ENCODE measurements at places on chromosomes 4 and X.

DNA sequence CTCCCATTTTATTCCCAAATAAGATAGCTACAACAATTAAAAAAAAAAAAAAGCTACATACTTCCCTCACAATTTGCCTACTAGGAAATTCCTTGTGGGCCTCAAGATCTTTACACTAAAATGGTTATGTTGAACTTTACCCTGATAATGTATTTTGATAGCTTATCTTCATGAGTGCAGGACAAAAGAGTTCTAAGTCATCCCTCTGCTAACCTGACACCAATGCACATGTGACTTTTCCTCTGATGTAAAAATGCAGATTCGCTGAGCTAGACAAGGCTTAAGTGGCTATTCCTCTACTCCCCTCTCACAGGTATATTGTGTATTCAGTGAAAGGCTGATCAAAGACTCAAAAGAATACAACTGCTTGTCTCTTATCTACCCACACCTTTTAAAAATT, 22.5 kb downstream of the ELF2 start:
- DNase-seq, result no peak

DNA sequence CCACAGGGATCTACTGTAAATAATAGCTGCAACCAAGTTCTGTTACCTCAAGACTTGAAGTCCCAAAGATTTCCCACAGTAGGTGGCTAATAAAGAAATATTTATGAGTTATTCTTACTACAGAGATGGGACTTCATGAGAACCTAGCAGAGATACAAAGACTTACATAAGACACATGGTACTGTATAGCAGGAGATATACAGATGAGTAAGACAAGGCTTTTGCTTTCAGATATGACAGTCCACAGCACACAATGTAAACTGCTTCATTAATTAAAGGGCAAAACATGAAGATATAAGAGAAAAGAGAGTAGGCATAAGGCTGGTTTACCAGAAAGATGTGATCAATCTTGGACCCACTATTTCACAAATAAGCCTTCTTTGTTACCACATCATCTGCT, 6.6 kb downstream of the ANKRD17 start:
- no peak for DNase-seq

DNA sequence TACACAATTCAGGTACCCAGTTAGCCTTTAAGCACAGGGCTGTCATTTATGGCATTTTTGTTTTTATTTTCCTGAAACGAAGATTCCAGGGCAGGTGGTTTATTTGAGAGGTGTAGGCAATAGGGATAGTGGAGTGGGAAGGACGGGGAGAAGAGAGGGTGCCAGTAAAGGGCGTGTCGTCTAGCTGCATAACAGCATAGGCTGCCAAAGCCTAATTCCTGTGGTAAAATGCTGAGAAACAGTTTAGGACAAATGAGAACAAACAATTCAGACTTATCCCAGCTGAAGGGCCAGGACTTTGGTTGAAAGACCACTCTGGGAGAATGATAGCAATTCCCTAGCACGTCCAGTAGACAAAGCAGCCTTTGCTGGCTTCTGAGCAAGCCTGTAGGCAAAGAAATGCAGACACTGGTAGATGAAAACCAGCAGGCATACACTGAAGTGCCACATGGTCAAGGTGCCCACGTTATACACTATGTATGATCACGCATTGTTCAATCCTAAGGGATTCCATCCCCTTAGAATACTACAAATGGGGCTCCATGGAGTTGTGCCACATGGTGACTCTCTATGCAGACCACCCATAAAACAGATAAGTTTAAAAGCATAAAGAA, 70.6 kb downstream of the PKD2 start:
- DNase-seq, result no peak

GRCh38 chrX:119516157-119516702, 48.0 kb downstream of the SLC25A5 start:
- peak; percentile 31 for DNase-seq

- no peak for DNase-seq
Measured at GRCh38 chrX:153999359-154000037, 20.2 kb downstream of the IRAK1 start.

DNA sequence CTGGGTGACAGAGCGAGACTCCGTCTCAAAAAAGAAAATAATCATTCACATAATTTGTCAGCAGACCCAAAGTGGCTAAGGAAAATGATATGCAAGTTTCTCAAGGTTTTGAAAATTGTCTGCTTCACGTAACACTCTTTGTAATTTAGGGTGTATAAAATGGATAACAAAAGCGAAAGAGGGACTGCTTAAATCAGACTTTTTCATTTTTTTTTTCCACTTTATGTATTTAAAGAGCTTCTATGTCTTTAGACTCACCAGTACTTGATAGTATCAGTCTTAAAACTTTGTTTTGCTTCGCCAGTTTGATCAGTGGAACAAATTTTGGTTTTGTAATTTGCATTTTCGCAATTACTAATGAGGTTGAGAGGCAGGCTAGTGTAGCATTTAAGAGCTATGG, 34.6 kb downstream of the USP9X start:
- no peak for DNase-seq

DNA sequence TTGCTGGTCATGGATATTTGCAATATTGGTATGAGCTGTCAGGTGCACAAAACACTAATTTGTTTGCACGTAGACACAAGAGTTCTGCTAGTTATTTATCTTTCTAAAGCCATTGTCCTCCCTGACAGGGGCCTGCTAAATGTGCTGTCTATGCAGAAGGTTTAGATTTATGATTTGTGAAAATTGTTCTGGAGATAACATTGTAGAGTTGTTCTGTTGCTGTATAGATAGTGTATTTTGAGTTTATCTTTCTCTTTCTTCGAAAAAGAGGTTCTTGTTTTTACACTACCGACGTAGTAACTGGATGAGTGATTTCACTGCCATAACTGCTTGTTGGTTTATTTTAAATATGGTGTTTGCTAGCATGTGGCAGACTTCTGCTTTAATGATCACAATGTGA, 28.5 kb upstream of the FGG start:
- no peak for DNase-seq

DNA sequence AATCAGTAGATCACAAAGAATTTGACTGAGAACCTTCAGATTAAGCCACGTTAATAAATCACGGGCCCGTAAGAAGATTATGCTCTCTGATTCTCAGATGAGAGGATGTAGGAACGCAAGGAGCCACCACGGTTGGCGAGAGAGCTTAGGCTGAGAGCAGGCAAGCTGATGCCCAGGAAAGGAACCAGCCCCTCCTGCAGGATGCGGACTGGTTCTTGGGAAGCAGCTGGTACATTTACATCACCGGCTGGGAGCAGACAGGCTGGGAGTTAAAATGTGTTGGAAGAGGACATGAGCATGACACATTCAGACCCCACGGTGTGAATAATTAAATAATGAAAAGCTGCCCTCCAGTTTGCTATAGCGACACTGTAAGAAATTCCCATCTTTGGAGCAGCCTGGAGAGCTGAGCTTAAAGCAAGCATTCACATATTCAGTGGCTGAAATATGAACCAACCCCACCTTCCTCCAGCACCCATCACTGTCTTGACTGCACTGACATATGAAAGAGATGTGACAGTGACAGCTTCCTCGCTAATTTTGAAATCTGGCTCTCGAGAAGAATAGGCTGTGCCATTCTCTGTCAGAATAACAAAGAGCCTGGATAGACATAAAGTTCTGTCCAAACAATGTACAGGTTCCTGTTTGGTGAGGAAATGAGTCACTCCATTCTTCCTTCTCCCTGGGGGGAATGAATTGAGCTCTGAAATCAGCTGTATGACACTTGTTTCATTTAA, 33.1 kb downstream of the LNX1 start:
- no peak for DNase-seq

DNA sequence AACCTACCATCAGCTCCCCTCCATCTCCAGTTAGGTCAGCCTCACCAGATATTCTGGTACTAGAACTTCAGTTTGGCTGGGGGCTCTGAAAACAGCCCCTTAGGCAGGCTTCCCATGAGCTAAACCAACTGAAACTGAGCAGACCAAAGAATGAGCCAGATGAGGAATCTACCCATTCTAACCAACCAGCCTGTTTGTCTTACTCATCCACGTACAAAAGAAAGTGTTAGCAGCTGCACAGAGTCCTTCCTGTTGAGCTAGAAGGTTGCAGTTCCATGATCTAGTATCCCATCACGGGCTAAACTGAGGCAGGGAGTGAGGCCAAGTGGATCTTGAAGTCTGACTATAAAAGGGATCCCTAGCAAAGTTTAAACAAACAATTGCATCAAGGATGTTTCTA, 17.5 kb downstream of the MAGEA9B start:
- no peak for DNase-seq

- DNase-seq, result no peak
Measured at GRCh38 chrX:10022580-10023245, 55.6 kb downstream of the CLDN34 start.

DNA sequence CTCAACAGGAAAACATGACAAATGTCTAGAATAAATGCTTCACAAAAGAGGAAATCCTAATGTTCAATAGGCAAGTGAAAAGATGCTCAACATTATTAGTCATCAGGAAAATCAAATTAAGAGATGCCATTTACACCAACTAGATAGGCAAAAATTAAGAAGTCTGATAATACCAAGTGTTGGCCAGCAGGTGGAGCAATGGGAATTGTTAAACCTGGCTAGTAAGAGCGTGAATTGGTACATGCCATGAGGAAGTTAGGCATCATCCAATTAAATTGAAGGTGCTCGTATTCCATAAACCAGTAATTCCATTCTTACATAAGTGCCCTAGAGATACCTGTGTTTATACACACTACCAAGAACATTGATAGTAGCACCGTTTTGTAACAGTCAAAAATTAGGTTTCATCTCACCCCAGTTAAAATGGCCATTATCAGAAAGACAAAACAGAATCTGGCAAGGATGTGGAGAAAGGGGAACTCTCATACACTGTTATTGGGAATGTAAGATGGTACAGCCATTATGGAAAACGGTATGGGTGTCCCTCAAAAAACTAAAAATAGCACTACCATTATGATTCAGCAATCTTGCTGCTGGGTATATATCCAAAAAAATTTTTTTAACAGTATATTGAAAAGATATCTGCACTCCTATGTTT, 14.0 kb upstream of the ZCCHC18 start:
- DNase-seq, result peak; percentile 12

- DNase-seq, result no peak
Measured at GRCh38 chr4:139876337-139876941, 210.8 kb downstream of the MGST2 start.

DNA sequence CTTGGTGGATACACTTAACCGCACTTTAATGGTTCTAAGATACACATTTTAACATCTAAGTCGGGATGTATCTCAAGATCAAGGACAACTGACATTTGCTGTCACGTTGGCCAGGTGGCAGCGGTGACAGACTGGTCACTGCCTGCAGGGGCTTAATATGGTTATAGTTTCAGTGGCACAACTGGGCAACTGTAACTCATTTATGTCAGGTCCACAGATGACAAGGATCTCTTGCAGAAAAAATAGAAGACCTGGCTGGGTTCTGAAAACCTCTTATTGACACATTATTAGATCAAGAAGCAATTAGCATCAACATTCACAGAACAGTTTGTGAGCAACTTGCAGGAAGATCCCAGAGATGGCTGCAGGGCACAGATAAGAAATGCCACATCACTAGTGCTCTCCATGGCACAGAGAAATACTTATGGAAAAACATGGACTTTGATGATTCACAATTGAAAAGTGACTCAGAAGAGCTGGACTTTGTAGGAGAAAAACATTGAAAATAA, 99.6 kb upstream of the SORBS2 start:
- no peak for DNase-seq

GRCh38 chr4:11209826-11210225, 218.9 kb downstream of the HS3ST1 start:
- no peak for DNase-seq

DNA sequence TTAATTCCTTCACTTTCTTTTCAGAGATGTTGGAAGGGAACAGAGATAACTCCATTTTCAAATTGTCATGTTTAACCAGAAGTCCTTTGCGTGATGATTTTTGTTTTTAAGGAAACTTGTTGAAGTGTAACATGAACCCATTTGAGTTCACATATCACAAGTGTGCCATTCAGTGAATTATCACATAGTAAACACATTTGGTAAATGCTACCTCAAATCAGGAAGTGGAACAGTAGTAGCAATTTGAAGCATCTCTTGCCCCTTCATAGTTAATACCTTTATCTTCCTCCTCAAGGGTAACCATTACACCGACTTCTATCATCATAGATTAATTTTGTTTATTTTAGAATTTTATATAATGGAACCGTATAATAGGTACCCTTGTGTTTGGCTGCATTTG, 35.8 kb downstream of the KDM6A start:
- DNase-seq, result no peak

- no peak for DNase-seq
Measured at GRCh38 chr4:93814141-93814540, 14.4 kb upstream of the ATOH1 start.

- DNase-seq, result no peak
Measured at GRCh38 chr4:163251204-163251603, 81.2 kb downstream of the NPY1R start.

- no peak for DNase-seq
Measured at GRCh38 chr4:83771113-83771705, 235.3 kb downstream of the GPAT3 start.

DNA sequence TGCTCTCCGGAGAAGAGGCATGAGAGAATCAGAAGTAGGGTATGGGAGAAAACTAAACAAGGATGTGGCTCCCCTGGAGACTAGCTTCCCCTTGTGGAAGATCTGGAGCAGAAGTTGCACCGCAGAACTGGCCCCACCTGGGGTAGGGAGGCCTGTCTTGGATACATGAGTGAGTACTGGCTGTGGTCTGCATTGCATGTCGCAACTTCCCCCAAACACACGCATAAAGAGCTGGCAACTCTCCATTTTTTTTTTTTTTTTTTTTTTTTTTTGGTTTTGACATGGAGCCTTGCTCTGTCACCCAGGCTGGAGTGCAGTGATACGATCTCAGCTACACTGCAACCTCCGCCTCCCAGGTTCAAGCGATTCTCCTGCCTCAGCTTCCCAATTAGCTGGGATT, 119.9 kb downstream of the EGF start:
- DNase-seq, result no peak

DNA sequence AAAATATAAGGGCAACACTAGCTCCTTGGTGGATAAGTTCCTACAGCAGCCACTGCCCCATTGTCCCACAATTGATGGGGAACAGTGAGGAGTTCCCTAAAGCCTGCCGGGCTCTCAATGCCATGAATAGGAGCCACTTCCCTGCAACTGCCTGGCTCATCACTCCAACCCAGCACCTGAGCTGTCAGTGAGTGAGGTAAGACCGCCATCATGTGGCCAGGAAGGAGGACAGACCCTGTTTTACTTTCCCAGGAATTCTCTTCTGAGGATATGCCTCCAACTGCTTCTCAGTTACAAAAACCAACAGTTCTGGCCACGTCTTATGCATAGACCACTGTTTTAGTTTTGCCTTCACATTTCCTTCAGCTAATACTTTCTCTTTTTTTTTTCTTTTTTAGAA, 45.5 kb downstream of the SRPX start:
- DNase-seq, result no peak

DNA sequence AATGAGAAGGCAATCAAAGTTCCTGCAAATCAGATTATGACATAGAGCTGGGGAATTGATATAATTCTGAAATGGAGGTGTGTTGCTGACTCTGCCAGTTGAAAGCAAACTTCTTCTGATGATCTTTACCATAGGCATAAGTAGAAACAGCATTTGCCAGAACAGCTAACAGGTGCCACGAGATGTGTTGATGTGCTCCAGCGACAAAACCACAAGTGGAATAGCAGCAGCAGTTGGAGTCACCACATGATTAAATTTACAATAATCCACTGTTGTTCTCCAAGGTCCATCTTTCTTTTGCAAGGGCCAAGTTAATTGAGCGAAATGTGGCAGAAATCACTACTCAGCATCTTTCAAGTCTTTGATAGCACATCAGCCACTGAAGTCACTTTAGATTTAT, 3.7 kb upstream of the OSTC start:
- DNase-seq, result no peak

Measured in stimulated activated CD4-positive, alpha-beta T cell treated with anti-CD3 and anti-CD28 coated beads, Interleukin-1b, Interleukin-23, amount 100 ng/mL, for 48 hours (primary cell).